SIG-M5 (cell line): ENCODE measurements at places on chromosomes 3 and 15.

DNA sequence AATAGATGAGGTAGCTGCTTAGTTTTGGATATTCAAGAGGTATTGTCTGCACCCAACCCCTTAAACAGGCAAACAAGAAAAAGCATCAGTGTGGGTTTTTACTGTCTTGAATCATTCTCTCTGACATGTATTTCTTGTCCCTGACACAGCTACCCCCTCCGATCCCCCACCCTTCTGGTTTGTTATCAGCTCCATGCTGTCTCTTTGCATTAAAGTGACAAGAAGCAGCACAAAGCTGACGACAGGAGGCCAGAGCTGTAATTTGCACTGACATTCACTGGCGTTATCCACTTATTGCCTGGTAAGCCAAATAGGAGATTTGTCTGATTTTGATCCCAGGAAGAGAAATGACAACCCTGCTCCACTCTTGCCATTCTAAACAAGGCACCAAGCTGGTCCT is 83.3 kb upstream of the SNRK start:
- no peak for DNase-seq

- no peak for DNase-seq
These were observed 60.7 kb upstream of the HEG1 start for GRCh38 chr3:125116311-125117080.

GRCh38 chr3:177835917-177836316 is 638.6 kb upstream of the TBL1XR1 start:
- no peak for DNase-seq

GRCh38 chr3:31606453-31606852 is 73.7 kb downstream of the STT3B start:
- DNase-seq = no peak

GRCh38 chr3:116020989-116021388 is 397.7 kb downstream of the GAP43 start:
- no peak for DNase-seq

- DNase-seq = no peak
These were observed 919.7 kb upstream of the CADM2 start for GRCh38 chr3:84039099-84039498.

GRCh38 chr3:172179680-172180399 is 140.5 kb downstream of the FNDC3B start:
- no peak for DNase-seq

DNA sequence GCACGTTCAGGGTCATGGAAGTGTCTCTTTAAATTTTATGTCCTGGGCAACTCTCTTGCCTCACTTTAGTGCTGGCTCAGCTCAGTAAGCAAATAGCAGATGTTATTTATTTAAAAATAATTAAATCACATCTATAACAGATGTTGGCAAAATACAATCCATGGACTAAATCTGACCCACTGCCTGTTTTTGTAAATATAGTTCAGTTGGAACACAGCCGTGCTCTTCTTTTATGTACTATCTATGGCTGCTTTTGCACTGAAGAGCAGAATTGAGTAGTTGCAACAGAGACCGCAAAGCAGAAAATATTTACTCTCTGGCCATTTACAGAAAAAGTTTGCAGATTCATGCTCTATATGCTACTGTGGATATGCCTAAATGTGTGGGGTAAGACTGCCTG is 79.2 kb downstream of the SAMMSON start:
- no peak for DNase-seq

GRCh38 chr15:70156671-70157271 is 59.1 kb upstream of the TLE3 start:
- DNase-seq = no peak

DNA sequence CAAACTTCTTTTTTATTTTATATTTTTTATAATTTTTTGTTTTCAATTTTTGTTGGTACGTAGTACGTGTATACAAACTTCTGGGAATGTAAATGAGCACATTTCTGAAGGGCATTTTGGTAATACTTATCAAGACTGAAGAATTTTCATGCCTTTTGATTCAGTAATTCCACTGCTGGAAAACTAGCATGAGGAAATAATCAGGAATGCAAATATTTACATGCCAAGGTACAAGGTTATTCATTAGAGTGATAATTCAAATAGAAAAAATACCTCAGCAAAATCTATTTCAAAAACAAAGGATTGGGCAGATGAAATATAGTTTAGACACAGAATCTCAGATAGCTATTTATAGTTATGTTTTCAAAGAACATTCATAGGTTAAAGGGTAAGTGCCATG is 128.7 kb downstream of the DMXL2 start:
- DNase-seq = no peak

DNA sequence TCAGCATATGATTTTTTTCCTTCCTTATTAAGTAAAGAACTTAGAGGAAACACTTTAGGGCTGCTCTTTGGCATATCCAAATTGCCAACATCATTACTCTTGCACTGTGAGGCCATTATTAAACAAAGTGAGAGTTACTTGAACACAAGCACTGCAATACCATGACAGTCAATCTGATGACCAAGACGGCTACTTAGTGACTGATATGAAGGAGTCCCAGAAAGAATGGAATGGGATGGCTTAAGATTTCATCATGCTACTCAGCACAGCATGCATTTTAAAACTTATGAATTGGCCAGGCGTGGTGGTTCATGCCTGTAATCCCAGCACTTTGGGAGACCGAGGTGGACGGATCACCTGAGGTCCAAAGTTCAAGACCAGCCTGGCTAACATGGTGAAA is 55.2 kb downstream of the FAM98B start:
- no peak for DNase-seq

DNA sequence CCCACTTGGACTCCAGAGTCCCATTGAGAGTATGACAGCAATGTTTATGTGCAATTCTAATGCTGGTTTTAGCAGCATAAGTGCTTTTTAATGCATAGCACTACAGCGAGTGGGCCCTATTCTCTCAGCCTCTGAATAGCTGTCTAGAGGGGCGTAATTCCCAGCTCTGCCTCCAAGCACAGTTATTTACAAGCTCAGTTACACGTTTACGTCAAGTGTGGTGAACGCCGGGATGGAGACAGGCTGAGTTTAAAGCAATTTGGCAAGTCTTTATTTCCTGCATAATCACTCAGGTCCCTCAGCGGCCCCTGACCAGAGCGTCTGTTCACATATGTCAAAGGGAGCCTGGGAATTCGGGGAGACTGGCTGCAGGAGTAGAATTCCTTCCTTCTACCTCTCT is 43.9 kb downstream of the SOX14 start:
- no peak for DNase-seq

GRCh38 chr15:101684384-101684783 is 32.2 kb upstream of the TM2D3 start:
- no peak for DNase-seq

GRCh38 chr3:149765762-149766334 is 13.6 kb upstream of the COMMD2 start:
- no peak for DNase-seq

- DNase-seq = no peak
These were observed 10.5 kb downstream of the BTD start for GRCh38 chr3:15612001-15612400.

GRCh38 chr3:129586746-129587430 is 19.6 kb downstream of the PLXND1 start:
- DNase-seq = no peak

- DNase-seq = no peak
These were observed 285.0 kb downstream of the THSD4 start for GRCh38 chr15:71400294-71400693.

DNA sequence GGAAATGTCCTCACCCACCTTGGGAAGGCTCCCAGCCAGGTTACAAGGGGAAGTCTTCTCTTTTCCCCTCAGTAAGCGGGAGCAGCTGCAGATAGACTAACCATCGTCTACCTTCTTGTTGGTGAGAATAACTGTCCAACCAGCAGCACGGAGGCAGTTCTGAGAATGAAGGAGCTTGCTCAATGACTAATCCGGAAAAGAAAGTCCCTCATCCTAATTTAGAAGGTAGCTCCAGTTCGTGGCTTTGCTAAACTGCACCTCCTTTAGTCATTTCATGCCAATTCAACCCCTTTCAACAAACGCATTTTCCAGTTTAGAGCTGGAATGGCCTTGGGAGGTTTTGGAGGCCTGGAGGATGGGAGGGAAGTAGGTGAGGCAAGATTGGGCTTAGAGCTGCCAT is 527.4 kb upstream of the PROK2 start:
- DNase-seq = no peak
